ENCODE measurements at places on chromosomes 12 and 14.

DNA sequence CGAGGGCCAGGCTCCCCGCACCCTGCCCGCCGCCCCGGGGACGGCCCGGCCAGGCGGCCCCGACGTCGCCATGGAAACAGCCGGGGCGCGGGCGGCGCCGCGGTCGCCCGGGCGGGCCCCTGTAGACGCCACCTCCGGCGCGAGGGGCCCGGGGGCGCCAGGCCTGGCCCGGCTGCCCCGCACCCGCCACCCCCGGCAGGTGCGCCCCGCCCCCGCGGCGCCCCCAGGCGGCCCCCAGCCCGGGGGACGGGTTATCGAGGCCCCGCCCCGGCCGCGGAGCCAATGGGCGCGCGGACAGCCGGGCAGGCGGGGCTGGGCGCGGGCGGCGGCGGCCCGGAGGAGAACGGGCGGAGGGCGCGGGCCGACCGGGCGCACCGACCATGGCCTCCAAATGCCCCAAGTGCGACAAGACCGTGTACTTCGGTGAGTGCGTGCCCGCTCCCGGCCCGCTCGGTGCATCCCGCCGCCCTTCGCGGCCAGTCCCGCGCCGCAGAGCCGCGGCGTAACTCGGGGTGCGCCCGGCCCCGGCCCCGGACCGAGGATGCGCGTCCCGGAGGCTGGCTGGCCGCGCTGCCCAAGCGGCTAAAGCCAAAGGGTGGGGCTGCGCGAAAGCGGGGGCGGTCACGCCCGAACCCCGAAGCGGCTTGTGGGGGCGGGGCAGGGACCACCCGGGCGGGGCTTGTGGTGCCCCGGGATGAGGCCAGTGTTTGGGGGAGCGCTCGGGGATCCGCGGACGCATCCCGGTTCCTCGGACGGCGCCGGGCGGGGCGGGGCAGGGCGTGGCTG lies at the start of gene CRIP2:
Gene CRIP2 (plus strand): TSS at position 339 of the 786 bp plus-strand sequence. CDS start 42 bp downstream, at position 381.
- no peak for DNase-seq

DNA sequence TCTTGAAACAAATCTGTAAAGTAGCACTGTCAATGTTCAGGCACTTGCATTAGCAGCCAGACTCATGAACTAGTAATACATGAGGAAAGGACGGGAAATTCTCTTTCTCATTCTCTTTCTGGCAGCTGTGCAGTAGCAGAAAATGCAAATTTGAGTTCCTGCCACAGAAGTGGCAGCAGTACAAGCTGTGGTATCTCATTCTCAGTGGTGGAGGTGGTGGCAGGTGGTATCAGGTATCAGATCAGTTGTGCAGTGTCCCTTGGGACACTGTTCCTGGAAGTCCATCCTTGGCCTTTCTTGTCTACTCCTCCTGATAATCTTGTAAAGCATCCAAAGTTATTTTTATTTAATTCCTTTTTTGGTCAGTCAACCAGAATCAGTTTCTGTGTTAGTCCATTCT lies 103.0 kb downstream of the C12orf42 start:
- DNase-seq: no peak

DNA sequence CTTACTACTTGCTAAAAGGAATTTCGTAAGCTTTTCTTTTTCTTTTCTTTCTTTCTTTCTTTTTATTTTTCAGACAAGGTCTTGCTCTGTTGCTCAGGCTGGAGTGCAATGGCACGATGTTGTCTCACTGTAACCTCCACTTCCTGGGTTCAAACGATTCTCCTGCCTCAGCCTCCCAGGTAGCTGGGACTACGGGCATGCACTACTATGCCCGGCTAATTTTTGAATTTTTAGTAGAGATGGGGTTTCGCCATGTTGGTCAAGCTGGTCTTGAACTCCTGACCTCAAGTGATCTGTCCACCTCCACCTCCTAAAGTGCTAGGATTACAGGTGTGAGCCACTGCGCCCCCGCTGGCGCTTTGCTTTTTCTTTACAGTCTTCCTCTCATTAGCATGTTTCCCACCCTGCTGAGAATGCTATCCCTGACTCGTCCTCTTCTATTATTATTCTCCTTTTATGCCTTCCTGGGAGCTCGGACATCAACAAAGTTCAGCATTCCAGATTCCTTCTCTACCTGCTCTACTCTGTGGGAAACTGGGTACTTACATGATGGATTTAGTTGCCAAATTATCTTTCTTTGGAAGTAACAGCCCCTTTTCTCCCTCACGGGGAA lies 3.1 kb downstream of the MTHFD1 start:
- DNase-seq: no peak

- peak; percentile 35 for DNase-seq
Measured at GRCh38 chr14:65073605-65074201, 28.6 kb downstream of the MAX start.

DNA sequence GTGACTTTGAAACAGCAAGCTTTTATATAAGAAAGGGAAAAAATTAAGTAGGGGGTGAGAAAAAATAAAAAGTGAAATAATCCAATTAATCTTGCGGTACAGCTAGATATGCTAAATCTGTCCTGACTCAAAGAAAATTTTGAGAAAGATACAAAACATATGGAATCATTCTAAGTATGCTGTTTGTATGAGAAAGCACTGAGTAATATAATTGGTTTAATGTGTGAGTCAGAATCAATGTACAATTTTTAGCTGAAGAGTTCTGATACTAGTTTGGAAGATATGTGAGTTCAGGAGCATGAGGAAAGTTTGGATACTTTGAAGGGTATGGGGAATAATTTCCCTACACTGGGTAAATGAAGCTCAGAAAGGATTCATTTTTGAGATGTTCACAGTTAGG lies 190.9 kb upstream of the RASSF8 start:
- no peak for DNase-seq

- no peak for DNase-seq
Measured at GRCh38 chr14:65279510-65279909, 133.0 kb upstream of the FUT8 start.

- DNase-seq: peak; percentile 2
Measured at GRCh38 chr12:92224685-92225331, 79.2 kb upstream of the BTG1 start.

- DNase-seq: no peak
Measured at GRCh38 chr12:100151769-100152168, 9.1 kb upstream of the BLTP3B start.

DNA sequence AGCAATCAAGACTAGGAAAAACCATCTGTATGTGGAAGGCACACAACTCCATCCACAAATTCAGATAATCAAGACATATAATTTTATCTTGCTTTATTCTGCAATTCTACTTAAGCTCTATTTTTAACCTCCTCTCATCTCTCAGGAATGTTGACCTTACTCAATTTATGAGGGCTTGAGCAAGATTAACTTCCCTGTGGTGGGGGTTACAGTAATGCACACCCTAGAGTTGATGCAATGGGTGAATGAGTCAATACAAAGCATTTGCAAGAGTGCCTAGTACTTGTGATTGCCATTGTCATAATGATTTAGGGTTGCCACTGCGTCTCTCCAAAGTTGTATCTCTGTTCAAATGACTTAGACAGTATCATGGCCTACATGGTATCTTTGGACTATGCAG lies 1598.4 kb upstream of the TMEM132C start:
- DNase-seq: no peak

- DNase-seq: peak; percentile 36
Measured at GRCh38 chr14:56580221-56580711, 668 bp downstream of the TMEM260 start.

DNA sequence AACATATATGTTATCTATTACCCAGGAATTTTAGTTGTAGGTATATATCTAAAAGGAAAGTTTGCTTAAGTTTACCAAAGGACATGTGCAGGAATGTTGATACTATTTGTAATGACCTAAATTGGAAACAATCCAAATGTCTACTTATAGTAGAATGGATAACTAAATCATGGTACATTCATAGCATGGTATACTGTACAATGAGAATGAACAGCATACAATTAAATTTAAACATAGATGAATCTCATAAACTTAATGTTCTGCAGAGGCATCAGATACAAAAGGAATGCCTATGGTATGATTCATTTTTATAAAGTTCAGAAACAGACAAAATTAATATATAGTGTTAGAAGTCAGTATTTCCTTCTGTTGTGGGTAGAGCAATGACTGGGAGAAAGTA lies 135.4 kb downstream of the GPHN start:
- no peak for DNase-seq

DNA sequence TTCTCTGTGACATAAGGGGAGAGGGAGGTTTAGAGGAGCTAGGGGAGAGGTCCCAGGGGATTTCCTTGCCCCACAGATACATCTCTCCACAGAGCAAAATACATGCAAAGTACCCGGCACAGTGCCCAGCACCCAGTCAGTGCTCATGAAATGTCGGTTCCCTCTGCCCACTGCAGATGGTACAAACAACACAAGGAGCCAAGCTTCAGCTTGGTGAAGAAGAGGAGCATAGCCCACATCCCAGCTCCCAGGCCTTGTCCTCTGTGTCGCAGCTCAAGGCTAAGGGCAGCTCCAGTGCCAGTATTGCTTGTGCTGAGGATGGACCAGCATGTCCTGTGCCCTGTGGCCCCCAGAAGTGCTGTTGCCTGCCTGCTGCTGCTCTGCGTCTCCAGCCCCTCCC lies 35.0 kb upstream of the FKBP4 start:
- no peak for DNase-seq

DNA sequence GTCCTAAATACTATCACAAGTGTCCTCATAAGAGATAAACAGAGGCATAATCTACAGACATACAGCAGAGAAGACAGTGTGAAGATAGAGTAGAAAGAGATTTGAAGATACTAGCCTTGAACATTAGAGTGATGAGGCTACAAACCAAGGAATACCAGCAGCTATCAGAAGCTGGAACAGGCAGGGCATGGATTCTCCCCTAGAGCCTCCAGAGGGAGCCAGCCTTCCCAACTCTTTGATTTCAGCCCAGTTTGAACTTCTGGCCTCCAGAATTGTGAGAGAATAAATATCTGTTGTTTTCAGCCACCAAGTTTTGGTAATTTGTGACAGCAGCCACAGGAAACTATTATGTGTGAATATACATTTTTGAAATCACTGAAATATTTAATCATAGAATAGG lies 47.2 kb downstream of the CCDC91 start:
- DNase-seq: no peak
